ENCODE measurements at places on chromosomes 4 and X.

- DNase-seq: no peak
Observed at GRCh38 chr4:83708500-83709175, 172.7 kb downstream of the GPAT3 start.

DNA sequence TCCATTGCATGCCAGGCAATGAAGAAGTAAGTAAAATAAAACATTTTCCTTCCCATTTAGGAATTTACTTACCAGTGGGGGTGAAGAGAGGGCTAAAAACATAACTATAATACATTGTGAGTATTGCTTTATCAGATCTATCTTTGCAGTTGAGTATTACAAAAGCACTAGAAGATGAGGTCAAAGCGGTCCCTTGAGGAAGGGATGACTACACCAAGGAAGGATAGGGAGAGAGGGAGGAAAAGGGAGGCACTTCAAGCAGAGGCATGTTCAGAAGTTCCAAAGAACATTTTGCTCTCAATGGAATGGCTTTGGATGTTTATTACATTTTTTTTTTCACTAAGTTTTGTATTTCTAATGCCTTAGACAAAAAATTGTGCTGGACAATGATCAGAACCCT, 127.8 kb downstream of the TET2 start:
- no peak for DNase-seq

- no peak for DNase-seq
Observed at GRCh38 chrX:17617806-17618205, 119.5 kb upstream of the SCML1 start.

DNA sequence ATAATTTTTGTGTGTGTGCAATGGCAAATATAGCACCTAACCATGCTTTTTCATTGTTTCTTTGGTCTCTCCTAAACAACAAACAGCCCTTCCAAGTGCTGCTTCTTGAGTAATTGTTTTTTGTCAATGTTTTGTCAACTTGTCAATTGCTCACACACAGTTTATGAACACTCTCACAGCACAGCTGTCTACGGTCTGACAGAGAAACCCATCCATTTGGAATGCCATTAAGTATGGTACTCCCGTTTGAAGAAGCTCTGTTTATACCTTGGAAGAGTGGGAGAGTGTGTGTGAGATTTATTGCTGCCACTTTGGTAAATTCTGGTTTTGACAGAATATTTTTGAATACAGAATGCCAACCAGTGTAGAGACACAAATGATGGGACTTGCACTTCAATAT, 254.6 kb downstream of the LDB2 start:
- no peak for DNase-seq

- no peak for DNase-seq
Observed at GRCh38 chr4:187109636-187110035, 386.0 kb upstream of the FAT1 start.

- DNase-seq: no peak
Observed at GRCh38 chr4:185112104-185112503, 31.0 kb upstream of the SLC25A4 start.

GRCh38 chr4:25938366-25938765, 24.3 kb downstream of the SMIM20 start:
- DNase-seq: no peak

- DNase-seq: no peak
Observed at GRCh38 chr4:106851726-106852125, 184.4 kb downstream of the DKK2 start.

DNA sequence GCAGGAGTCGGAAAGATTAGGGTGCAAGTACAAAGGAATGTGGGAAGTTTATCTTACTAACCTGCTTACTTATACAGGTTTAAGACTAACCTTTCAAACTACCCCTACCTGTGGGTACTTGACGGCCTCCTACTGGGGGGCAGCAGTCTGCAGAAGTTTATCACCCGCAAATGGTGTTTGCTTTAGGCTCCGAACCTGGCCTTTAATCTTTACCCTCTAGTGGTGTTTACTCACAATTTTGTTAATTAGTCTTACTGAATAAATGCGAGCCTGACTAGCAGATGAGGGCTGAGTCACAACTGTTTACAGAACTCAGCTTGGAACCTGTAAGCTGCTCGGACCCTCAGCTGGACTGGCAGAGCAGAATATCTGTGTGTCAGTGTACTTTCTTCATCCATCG, 204.2 kb upstream of the GPRIN3 start:
- no peak for DNase-seq

DNA sequence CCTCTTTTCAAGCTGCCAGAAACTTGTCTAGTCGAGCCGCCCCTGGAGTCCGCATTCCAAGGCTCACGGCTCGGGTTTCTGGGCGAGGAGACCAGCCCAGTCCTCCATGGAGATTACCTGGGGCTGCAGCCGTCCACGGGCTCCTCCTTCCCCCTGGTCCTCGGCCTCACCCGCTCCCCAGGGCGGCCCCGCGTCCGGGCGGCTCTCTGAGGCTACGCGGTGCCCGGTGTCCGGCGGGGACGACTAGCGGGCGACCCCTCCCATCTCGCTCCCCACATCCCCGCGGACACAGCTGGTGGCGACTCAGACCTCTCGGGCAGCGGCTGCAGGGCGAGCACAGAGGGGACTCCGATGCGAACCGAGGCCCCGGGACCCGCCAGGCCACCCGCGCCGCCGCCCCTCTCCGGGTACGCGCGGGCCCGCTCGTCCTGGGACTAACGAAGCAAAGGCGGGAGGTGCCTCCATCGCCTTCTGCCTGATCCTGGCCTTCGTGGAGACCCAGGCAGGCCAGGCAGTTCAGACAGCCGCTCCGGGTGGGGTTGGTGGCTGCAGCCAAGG, 159.4 kb downstream of the TRAM1L1 start:
- DNase-seq: no peak

DNA sequence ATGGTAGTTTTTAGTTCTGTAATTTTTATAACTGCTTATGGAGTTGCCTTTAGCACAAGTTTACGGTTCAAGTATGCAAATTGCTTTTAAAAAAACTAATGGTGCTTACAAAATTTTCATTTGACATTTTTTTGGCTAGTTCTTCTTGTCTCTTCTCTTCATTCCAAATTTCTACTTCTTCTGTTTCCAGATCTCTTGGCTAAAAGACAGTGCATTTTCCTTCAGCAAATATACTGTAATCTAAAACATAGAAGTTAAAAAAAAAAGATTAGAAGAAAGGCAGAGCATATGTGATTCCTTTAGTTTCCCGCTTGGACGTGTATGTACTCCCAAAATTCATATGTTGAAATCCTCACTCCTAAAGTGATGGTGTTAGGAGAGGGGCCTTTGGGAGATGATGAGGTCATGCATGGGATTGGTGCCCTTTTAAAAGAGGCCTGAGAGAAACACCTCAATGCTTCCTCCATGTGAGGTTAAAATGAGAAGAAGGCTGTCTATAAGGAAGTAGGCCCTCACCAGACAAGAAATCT, 132.1 kb upstream of the NPY2R start:
- no peak for DNase-seq

GRCh38 chr4:112272292-112272691, 13.4 kb downstream of the TIFA start:
- no peak for DNase-seq

DNA sequence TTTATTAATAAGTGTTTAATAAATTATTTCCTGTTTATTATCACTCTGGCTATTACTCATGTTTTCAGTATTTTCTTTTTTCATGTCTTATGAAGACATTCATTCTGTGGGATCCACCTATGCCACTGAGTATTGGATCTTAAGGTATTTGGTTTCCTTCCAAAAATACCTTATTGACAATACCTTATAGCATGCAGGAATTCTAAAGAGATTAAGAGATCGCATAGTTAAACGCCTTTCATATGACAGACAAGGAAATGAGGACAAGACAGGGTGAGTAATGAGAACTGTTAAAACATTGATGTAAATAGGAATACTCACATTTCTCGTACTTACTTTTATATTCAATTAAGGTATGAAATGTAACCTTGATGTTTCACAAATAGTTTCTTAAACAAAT, 38.2 kb upstream of the TMPRSS11B start:
- no peak for DNase-seq

- no peak for DNase-seq
Observed at GRCh38 chr4:145540235-145540634, 58.6 kb downstream of the SMAD1 start.

GRCh38 chrX:111652719-111653118, 28.3 kb upstream of the ALG13 start:
- no peak for DNase-seq

DNA sequence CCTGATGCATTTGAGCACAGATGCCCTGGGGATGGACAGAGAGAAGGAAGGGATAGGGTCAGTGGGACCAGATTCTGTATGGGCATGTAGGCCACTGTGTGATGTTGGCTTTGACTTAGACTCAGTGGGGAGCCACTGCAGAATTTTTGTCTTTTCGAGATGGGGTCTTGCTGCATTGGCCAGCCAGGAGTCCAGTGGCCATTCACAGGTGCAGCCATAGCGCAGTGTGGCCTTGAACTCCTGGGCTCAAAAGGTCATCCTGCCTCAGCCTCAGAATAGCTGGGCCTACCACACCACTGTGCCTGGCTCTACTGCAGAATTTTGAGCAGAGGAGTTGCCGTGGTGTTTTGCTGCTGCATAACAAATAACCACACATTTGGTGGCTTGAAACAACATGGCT, 22.8 kb downstream of the TBC1D14 start:
- DNase-seq: no peak

DNA sequence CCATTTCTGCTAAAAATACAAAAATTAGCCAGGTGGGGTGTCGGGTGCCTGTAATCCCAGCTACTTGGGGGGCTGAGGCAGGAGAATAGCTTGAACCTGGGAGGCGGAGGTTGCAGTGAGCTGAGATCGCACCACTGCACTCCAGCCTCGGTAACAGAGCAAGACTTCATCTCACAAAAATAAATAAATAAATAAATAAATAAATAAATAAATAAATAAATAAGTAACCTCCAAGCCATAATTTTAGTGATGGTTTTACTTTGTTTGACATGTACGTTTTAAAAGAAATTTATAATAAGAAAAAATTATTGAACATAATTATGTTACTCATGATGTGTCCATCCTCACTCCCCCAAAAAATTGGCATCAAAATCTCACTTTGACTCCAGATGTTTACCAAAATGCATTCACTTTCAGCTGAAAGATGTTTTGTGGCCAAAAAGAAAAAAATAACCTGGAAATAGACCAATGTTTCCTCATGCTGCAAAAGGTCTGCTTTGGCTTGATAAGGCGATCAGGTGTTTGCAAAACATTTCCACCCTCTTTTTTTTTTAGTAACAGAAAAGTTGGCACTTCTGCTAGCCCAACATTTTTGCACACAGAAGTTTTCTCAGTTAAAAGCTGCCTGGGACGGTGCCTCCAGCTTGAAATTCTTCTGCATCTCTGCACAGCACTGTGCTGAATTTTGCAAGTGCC, 42.2 kb upstream of the DHRSX start:
- DNase-seq: no peak

GRCh38 chr4:142663828-142664227, 182.3 kb downstream of the INPP4B start:
- DNase-seq: no peak

GRCh38 chrX:40081679-40082068, 16.1 kb downstream of the BCOR start:
- no peak for DNase-seq

DNA sequence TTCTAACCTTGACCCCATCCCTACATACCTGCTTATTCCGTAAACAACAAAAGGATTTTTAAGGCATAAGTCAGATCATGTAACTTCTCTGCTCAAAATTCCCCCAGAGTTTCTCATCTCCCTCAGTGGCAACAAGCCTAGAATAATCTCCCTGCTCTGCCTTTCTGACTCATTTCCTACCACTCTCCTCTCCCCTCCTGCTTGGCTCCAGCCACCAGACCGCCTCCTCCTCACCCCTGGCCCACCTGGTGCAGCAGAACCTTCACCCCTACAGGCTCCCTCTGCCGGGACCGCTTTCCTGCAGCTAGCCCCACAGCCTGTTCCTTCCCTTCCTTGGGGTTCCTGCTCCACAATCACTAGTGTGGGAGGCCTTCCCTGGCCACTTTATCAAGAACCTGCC, 32.1 kb downstream of the TSPAN5 start:
- DNase-seq: no peak

DNA sequence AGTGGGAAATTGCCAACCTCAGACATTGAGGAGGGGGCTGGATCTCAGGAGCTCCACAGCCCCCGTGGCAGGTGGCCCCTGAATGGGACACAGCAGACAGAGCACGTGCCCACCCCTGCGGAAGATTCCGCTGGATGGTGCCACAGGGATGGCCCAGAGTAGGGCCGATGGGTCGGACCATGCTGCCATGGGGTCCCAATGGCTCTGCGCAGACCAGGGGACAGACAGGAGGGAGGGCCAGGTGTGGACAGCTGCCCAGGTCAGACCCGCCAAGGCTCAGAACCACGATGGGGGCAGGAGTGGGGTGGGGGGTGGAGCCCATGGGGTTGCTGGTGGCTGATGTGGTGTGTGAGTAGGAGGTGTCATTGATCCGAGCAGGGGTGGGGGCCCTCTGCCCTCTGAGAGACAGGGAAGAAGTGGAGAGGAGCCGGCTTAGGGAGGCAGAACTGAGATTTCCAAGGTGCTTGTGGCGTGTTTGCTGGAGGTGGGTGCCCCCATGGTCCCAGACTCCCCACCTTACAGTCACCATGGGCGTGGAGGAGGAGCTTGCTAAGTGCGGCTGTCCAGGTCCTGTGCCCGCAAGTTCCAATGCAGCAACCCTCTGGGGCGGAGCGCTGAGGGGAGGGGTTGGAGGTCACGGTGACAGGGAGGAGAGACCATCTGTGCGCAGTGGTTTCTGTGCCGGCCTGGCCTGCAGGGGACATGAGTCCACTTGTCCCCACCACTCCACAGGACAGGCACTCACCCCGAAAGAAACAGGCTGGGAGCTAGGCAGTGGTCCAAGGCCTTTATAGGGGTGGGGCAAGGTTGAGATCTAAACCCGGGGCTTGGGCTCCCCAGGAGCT, 12.9 kb downstream of the SH3TC1 start:
- no peak for DNase-seq

DNA sequence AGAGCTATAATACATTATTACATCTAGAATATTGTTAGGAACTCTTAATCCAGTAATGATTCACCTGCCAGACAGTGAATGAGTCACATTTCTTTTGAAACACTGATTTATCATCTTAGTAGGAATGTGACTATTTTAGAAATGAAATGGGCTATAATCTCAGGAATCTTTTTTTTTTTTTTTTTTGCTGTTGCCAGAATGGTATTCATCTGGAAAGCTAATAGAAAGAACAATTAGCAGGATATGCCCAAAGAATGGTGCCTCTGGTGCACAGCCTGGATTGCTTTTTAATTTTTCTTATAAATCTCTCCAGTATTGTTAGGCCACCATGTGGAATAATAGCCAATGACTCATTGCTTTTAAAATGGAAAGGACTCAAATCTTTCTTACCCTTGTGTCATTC, 181.1 kb upstream of the SMIM31 start:
- no peak for DNase-seq

GRCh38 chr4:37463033-37463856, 218.7 kb downstream of the NWD2 start:
- DNase-seq: no peak

- no peak for DNase-seq
Observed at GRCh38 chr4:146148021-146148420, 27.5 kb upstream of the LSM6 start.

- DNase-seq: no peak
Observed at GRCh38 chr4:35938936-35939335, 305.4 kb downstream of the ARAP2 start.

GRCh38 chrX:125295337-125295736, 24.3 kb upstream of the TEX13C start:
- DNase-seq: no peak
